ENCODE measurements at places on chromosomes 4 and X. TPM values are rescaled to one million over a fixed set of nuclear protein-coding genes. Genes with fewer than 3 reads are reported as not detected.

DNA sequence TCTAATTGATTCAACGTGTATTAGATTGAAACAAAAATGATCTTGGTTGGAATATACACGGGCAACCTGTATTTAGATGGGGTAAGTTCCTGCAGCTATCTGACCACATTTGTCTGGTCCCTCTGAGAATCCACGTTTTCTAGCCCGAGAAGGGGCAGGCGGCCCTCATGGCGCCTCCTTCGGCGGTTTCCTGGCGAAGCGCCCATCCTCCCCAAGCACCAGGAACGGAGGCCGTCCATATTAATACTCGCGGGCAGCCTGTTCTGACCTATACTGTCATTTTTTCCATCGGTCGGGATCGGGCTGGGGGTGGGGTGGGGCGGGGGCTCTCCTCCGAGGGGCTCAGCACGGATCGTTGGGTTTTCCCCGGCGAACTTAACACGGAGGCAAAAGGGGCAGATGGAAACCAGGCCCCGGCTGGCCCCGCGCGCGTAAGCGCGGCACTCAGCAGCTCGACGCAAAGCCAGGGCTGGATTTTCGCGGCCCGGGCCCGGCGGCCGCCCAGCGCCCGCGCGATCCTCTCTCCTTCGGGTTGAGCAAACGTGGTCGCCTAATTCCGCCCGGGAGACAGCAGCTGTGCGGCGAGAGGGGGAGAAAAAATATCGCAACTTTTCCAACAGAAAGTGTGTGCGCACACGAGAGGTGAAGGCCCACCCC lies 77.2 kb upstream of the BCOR start:
- no peak for DNase-seq

GRCh38 chrX:26918631-26919030 lies 544.5 kb downstream of the PPP4R3C start:
- peak; percentile 8 for DNase-seq

- peak; percentile 74 for DNase-seq
Observed at GRCh38 chrX:46547857-46548256, 2.6 kb upstream of the ZNF674 start.

DNA sequence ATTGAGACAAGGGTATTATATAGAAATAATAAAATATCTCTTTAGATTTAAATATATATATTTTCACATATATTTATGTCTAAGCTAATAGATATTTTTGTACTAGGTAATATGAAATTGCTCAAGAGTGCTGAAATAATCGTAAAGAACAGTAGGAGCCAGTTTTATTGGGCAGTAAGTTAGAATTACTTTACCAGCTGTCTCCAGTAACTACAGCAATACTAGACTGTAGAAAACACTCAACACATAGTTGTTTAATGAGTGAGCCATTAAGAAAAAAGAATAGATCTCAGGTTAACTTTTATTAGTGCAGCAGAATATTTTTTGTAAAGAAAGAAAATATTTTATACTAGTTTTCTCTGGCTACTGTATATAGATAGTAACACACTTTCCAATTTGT lies 715.2 kb downstream of the TRIML1 start:
- no peak for DNase-seq

DNA sequence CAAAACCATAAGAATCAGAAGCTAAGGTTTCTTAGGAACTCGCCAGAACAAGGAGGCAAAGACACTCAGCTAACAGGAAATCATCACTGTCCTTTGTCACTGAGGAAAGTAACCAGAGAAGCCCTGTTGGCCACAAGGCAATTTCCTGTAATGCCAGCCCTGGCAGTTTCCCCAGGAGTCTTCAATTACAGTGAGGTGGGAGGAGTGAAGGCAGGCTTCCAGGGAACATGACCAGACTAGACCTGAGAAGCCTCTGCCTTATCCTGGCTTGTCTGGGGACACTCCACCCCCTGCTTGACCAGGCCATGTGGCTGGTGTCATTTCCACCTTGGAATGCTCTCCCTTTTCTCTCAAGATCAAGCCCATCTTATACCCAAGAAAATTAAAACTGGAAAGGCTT lies 125.3 kb downstream of the COL4A6 start:
- peak; percentile 53 for DNase-seq

DNA sequence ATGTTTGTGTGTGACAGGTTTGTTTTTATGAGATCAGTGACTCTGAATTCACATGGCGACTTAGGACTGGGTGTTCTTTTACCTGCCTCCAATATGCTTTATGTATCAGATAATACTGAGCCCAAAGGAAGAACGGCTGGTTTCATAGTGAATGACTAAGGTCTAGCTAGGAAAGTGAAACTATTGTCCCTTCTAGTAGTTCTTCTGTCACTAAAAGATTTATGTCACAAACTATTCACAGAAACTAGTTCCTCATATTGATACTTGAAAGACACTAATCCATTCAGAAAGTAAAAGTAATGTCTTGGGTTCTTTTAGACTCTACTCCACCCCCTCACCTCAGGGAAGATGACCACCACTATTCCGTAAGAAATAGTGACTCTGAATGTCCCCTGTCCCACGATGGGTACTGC lies 81.7 kb downstream of the EGF start:
- DNase-seq = no peak

DNA sequence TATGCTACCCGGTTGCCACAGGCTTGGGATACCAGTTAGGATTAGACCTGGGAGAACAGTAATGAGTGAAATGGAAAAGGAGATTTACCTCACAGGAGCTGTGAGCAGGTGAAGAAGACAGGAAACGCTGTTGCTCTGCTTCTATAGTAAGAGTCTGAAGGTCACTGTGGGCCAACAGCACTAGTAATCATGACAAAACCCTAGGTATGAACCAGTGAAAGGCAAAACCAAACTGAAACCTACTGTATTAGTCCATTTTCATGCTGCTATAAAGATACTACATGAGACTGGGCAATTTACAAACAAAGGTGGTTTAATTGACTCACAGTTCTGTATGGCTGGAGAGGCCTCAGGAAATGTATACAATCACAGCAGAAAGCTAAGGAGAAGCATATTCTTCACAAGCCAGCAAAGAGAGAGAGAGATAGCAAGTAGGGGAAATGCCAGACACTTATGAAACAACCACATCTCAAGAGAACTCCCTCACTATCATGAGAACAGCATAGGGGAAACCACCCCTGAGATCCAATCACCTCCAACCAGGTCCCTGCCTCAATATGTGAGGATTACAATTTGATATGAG lies 736.7 kb upstream of the INTU start:
- no peak for DNase-seq

The SPIN2A gene
- not detected for total RNA-seq

The CXCR3 gene
- not detected for total RNA-seq

The XG gene
- total RNA-seq = 13.8 TPM

All from fibroblast of the aortic adventitia (primary cell).